ENCODE measurements at places on chromosomes 5 and 9. TPM values are rescaled to one million over a fixed set of nuclear protein-coding genes. Genes with fewer than 3 reads are reported as not detected.

CCL28 gene
- total RNA-seq = 13.0 TPM

SPAAR gene
- total RNA-seq = 1.8 TPM

RNF183 gene
- 0.21 TPM for total RNA-seq

LCN15 gene
- total RNA-seq = not detected

APBA1 gene
- total RNA-seq = 7.7 TPM

ST8SIA4 gene
- total RNA-seq = 15.0 TPM

INSL4 gene
- not detected for total RNA-seq

ZNF883 gene
- total RNA-seq = 3.8 TPM

SLC28A3 gene
- 4.0 TPM for total RNA-seq

PCDHB16 gene
- 4.1 TPM for total RNA-seq

SLC6A19 gene
- not detected for total RNA-seq

DMAC1 gene
- total RNA-seq = 18.5 TPM

ZDHHC11 gene
- 25.2 TPM for total RNA-seq

TAF1L gene
- total RNA-seq = 0.21 TPM

PCAT7 gene
- total RNA-seq = not detected

RPP25L gene
- 15.3 TPM for total RNA-seq

ORM2 gene
- total RNA-seq = not detected

MEIKIN gene
- total RNA-seq = 3.9 TPM

TUBB4B gene
- total RNA-seq = 172 TPM

Measured in tongue (tissue), 3 donors.